M059J (cell line): ENCODE measurements at places on chromosomes 12 and 14. TPM values are rescaled to one million over a fixed set of nuclear protein-coding genes. Genes with fewer than 3 reads are reported as not detected.

DNA sequence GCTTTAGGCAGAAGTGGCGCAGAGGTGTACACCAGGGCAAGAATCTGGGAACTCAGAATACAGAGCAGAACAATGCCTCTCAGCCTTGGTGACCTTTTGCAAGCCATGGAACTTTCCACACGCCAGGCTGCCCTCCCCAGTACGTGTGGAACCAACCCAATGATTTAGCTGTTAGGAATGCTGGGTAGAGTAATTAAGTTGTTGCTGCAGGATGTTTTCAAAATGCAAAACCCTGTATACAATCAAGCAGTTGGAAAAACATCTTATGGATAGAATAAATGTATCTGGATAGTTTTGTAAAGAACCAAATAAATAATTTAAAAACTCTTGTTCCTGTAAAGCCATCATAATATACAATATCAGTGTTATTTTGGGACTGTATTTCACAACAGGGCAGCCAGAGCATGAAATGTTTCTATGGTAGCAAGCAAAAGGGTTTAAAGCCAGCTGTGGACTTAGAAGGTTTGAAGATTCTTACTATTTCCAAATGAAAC lies 19.4 kb downstream of the PPP1R36 start:
- DNase-seq = peak; percentile 89

- DNase-seq = no peak
Observed at GRCh38 chr12:90836689-90837088, 118.3 kb downstream of the CCER1 start.

DNA sequence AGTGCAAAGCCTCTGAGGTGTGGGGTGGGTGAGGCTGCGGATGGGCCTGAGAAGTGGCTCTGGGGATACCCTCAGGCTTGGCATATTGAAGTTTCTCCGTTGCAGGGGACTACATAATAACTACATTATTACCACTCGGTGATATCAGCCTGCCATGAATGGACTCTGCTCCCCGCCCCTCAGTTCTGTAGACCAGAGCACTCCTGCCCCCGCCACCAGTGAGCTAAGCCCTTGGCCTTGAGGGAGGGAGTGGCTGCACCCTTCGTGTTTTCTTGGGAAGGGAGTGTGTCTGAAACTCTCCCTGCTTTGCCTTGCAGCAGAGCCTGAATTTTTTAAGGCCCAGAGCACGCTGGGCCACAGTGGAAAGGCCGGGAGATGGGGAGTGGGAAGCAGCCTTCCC lies 1.7 kb downstream of the ORAI1 start:
- no peak for DNase-seq

The MGST1 gene
- total RNA-seq = 59.1 and 70.4 TPM in 2 replicates

GRCh38 chr12:14701809-14702568 lies 5.6 kb upstream of the GUCY2C start:
- DNase-seq = no peak

DNA sequence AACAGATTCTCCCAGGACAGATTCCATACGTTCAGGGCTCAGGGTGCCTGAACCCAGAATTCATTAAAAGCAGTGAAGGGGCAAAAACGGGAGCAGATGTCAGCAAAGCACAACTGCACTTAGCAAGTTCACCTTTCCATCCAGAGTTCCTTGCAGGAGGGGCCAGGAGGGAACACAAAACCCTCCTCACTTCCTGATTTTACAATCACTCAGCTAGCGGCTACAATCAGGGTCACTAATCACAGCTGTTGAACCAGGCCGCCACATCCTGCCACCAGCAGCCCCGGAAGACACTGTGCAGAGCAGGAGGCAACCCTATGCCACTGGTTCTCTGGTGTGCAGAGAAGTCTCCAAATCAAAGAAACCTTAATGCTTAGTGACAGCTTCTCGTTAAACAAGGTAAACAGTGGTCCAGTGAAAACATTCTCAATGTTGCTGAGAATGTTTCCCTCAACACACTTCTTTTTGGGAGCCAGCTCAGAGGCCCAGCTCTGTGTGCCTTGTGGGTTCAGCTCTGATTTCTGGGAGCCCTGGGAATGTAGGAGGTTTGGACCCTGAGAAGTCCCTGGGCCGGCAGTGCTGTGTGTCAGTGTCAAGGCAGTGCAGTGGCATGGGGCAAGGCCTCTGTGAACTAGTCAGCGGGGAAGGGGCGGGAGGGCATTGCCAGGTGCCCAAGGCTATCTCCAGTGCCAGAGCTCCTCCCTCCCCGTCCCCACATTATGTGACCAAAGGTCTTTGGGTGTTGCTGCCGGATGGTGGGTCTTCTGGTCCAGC lies 54.5 kb downstream of the VCPKMT start:
- DNase-seq = peak; percentile 84

The MSRB3 gene
- total RNA-seq = 16.8 and 26.0 TPM in 2 replicates

DNA sequence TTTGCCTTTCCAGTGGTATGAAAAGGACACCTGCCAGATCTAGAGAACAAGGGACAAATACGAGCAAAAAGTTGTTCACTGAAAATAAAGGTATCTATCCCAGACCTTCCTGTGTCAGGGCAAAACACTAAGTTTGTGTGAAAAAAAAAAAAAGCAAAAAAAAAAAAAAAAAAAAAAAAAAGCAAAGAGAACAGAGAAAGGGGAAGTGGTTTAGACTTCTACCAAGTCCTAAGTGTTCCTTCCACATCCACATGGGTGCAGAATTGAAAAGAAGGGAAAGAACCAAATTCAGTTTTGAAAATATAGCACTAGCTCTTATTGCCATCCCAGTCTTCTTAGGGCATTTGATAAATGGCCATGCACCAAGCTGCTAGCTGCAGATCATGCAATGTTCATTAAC lies 41.7 kb downstream of the ZCRB1 start:
- DNase-seq = no peak
